ENCODE measurements at places on chromosomes 1 and 21.

GRCh38 chr1:46166521-46167462 lies 8.1 kb upstream of the TSPAN1 start:
- DNase-seq, result no peak

- DNase-seq, result no peak
Measured at GRCh38 chr1:228988664-228989063, 253.4 kb downstream of the RHOU start.

DNA sequence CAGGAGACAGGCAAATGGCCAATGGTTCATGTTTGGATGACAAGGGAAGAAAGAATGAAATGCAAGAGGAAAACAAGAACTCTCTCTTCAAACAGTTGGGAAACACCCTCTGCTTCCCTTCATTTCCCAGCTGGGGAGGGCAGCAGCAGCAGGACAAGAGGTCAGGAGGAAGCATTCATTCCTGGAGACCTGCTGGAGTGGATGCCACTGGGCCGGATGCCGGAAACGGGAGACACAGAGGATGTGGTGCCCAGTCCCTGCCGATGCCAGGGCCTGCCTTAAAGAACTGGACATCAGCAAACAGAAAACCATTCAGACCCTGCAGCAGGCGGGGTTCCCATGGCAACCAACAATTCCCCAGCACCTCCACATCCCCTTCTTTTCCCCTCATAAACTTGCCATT lies 102.3 kb upstream of the ZNF648 start:
- no peak for DNase-seq

DNA sequence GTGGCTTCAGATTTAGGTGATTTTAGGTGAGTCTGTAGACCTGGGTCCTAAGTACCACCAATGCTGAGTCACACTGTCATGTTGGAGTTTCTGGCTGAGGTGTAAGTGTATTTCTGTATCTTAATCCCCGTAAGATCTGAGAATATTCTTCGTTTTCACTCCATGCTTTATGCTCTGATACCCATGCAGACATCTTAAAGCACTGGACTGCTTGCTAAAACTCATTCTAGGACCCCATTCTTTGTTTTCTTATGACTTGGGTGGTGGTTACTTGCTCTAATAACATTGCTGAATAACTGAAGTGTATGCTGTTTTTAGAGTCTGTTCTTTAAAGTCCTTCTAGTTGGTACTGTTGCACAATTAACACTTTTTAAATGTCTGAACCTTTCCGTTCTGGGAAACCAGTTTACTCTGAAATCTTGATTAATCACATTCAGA lies 36.6 kb downstream of the CDC42 start:
- DNase-seq, result no peak

DNA sequence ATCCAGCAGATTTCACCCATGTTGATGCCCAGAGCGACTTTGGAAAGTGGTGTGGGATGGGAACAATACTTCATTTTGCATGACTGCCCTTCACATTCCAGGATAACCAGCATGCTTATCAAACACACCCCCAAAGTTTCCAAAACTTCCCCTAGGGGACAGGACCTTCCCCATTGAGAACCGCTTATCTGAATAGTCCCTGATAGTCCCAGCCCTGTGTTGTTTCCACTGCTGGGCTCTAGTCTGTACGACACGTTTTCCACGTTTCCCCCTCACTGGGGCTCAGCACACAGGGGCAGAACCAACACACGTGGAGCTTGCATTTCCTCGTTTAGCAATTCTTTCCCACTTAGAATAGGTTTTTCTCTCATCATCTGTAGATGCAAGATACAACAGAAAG lies 61.0 kb downstream of the BACE2 start:
- no peak for DNase-seq

DNA sequence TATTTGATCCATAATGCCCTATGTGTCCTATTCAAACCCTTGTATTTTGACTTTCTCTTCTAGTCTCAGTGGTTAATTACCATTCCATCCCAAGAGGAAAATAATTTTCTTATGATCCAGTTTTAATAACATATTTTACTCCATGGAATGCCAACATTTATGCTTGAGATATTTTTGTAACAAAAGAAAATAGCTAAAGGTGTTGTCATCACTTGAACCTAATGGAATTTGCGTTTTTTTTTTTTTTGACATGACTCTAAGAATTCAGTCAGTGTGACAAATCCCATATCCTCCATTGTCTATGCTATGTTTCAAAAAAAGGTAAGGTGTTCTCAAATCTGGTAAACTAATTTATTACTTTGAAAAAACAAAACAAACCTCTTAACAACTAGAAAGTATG lies 324.1 kb upstream of the ADAMTS5 start:
- no peak for DNase-seq

GRCh38 chr21:35367553-35367952 lies 318.5 kb upstream of the RUNX1 start:
- DNase-seq, result no peak
